T-helper 22 cell (primary cell): ENCODE measurements at places on chromosomes 2 and 18.

- peak; percentile 5 for DNase-seq
Observed at GRCh38 chr2:196750977-196751631, 48.4 kb downstream of the GTF3C3 start.

GRCh38 chr2:237441605-237442274, 27.8 kb upstream of the COL6A3 start:
- DNase-seq, result no peak

DNA sequence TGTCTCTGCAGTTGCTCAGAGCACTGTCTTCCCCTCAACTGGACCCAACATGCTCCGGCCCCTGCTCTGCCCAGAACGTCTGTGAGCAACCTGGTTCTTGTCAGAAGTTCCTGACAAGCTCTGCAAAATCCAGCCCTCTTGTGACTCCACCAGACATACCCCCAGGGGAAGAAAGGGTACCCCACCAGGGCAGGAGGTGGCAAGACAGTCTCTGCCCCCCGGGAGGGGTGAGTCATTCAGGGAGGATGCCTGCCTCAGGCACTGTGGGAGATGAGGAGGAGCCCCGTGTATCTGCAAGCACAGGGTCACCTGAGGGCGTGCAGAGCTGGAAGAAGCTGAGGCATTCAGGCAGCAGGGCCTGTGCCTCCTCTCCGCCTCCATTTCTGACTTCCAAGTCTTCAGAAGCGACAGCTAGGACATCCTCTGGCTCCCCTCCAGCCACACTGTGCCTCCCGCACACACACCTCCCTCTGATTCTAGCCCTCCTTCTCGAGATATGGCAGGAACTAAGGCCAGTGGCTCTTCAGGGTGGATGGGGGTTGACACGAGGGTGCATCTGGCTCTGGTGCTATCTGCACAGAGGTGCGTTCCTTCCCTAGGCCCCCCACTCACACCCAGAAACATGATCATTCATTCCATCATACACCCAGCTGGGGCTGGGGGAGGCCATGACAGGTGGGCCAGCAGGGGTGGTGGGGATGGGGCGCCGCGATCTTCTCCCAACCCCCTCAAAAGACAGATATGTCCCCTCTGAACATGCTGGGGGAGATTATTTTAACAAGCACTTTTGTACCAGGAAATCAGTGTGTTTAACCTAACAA, 222.2 kb downstream of the CYP26B1 start:
- no peak for DNase-seq

DNA sequence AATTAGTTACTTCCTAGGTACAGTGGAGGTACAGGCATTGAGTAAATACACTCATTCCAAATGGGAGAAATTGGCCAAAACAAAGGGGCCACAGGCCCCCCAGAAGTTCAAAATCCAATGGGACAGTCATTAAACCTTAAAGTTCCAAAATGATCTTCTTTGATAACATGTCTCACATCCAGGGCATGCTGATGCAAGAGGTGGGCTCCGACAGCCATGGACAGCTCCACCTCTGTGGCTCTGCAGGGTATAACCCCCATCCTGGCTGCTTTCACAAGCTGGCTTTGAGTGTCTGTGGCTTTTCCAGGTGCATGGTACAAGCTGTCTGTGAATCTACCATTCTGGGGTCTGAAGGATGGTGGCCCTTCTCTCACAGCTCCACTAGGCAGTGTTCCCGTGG, 488.7 kb downstream of the DCDC2C start:
- no peak for DNase-seq

DNA sequence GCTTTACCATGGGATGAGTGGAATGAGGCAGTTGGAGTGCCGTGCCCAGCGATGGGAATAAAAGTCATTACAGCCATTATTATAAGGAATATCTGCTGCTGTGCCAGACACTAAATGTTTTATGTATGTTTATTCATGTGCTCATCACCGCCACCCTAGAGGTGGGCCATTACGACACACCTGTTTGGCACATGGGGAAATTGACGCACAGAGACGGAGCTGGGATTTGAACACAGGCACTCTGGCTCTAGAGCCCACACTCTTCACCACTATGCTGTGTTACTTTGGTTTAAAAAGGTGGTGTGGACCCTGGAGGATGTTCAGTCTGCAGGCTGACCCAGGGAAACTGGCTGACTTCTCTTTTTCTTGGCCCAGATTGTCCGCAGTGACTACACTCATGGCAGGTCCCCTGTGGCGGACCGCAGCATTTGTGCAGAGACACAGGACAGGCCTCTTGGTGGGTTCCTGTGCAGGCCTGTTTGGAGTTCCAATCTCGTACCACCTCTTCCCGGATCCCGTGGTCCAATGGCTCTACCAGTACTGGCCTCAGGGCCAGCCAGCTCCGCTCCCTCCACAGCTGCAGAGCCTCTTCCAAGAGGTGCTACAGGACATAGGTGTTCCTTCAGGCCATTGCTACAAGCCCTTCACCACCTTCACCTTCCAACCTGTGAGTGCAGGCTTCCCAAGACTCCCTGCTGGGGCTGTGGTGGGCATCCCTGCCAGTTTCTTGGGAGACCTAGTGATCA, 1.6 kb downstream of the TMEM177 start:
- DNase-seq, result no peak

- DNase-seq, result no peak
Observed at GRCh38 chr2:70692256-70692655, 75.7 kb downstream of the ADD2 start.
